HTR-8/SVneo (cell line): ENCODE measurements at places on chromosomes 3 and 15.

DNA sequence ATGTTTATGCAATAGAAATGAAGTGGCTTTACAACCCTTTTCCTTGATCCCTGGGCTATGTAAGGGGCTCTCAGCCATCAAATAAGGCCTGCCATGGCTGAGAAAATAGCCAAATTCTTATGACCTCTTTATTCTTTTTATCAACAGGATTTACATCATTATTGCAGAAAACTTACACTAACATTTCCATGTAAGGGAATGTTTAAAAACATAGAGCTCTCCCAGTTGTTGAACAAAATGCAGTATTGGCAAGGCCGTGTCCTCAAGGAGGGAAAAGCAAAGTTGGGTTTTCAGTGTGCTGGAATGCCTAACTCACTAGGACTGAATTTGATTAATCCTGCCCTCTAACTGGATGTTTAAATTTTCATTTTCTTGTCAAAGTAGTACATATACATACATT lies 22.3 kb downstream of the NR2C2 start:
- no peak for DNase-seq

- DNase-seq: no peak
Measured at GRCh38 chr15:33111041-33111451, 83.5 kb downstream of the FMN1 start.

GRCh38 chr3:151949706-151950105 lies 76.3 kb downstream of the SUCNR1 start:
- DNase-seq: no peak

- DNase-seq: no peak
Measured at GRCh38 chr15:57255751-57256341, 120.5 kb upstream of the CGNL1 start.

DNA sequence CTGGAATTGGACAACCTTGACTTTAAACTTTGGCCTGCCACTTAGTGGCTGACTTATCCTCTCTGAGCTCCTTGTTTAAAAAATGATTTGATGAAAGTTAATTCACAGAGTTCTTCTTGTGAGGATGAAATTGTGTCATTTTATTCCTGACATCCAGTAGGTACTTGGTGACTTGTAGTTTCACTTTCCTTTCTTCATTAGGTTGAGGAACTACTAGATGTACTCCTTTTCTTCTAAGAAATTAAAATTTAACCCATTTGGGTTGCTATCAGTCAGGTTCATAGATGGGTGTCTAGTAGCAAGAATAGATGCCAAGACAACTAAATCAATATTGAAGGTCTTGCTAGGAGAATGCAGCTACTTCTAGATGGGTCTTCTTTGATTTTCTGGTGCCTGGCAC lies 5.2 kb downstream of the NR1D2 start:
- DNase-seq: no peak

- no peak for DNase-seq
Measured at GRCh38 chr15:86004061-86004460, 75.6 kb upstream of the AGBL1 start.

- DNase-seq: no peak
Measured at GRCh38 chr3:179671747-179672242, 19.0 kb downstream of the USP13 start.

GRCh38 chr3:133644768-133645167 lies 17.0 kb downstream of the TOPBP1 start:
- peak; percentile 64 for DNase-seq

- peak; percentile 45 for DNase-seq
Measured at GRCh38 chr15:23035964-23036566, 3.3 kb downstream of the TUBGCP5 start.

GRCh38 chr15:101499863-101500713 lies 10.6 kb upstream of the PCSK6 start:
- DNase-seq: no peak

- no peak for DNase-seq
Measured at GRCh38 chr15:77291107-77291506, 128.8 kb downstream of the PEAK1 start.

DNA sequence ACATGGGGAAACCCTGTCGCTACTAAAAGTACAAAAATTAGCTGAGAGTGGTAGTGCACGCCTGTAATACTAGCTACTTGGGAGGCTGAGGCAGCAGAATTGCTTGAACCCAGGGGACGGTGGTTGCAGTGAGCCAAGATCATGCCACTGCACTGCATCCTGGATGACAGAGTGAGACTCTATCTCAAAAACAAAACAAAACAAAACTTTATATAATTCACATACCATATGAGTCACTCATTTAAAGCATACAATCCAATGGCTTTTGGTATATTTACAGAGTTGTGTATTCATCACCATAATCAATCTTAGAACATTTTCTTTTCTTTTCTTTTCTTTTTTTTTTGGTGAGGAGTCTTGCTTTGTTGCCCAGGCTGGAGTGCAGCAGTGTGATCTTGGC lies 8.7 kb downstream of the PXK start:
- no peak for DNase-seq

- no peak for DNase-seq
Measured at GRCh38 chr3:42264399-42265058, 1.5 kb downstream of the CCK start.

DNA sequence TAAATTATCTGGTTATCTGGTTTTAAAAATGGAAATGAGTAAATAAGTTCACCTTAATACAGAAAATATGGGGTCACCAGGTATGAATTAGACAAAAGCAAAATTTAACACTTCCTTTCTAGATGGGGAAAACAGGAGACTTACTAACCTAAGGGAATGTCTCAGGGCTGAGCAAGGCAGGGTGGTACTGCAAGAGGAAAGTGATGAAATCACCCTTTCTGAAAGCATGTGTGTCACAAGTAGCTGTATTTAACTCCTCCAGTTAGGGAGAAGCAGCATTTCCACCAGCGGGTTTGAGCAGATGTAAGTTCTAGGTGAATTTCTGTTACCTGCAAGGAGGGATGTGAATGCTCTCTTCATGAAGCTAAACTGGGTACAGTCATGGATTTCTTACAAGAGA lies 629.1 kb downstream of the MECOM start:
- DNase-seq: no peak

DNA sequence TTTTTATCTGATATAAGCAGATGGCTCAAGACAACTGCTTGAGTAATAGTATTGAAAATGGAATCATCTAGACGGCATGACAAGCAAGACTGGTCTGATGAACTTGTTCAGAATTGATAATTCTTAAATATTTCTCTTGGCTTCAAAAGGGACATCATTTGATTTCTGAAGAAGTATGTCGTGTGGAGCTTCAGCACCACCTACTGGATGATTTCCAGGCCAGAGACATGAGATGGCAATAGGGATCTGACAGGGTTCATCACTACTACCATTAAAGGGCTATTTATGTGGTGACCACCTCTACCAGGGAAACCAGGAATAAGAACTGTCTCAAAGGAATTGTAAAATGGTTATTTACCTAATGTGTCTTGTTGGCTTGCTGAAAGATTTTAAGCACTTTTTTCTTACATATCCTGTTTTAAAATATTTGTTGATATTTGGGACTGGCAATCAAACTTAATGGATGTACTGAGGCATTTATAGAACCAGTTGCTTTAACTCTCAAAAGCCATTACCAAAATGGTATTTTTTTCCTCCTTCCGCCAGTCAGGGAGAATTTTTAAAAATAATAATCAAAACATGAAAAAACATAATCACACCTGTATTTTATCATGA lies 99.5 kb upstream of the FAM98B start:
- DNase-seq: peak; percentile 21

DNA sequence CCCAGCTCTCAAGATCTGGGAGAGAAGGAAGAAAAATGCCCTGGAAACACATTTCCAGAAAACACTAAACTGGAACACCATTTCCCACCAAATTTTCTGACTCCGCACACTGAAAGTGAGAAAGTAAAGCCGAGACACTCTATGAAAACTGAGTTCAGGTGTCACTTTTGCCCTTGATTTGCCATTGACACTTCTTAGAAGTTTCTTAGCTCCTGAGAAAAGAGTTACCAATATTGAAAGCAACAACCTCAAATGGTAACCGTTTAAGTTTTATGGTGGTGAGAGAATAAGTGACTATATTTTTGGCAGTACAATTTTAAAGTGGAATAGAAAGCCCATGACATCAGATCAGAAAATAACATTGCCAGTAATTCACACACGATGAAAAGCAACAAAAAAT lies 39.0 kb downstream of the CD86 start:
- DNase-seq: no peak

GRCh38 chr3:150220041-150220440 lies 188.1 kb upstream of the TSC22D2 start:
- DNase-seq: no peak

DNA sequence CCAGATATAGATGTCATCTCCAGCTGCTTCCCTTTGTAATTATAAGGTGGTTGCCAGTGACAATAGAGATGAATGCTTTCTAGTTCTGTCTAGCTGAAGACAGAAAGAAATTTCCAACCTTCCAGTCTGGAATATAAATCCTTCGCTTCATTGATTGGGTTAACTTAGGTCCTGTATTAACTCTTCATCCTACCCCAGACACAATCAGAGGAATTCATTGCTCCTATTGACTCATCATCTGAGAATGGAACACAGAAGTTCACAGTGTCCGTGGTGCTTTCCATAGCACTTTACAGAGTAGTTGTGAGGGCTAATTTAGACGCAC lies 241.4 kb downstream of the NFKBIZ start:
- DNase-seq: peak; percentile 19

DNA sequence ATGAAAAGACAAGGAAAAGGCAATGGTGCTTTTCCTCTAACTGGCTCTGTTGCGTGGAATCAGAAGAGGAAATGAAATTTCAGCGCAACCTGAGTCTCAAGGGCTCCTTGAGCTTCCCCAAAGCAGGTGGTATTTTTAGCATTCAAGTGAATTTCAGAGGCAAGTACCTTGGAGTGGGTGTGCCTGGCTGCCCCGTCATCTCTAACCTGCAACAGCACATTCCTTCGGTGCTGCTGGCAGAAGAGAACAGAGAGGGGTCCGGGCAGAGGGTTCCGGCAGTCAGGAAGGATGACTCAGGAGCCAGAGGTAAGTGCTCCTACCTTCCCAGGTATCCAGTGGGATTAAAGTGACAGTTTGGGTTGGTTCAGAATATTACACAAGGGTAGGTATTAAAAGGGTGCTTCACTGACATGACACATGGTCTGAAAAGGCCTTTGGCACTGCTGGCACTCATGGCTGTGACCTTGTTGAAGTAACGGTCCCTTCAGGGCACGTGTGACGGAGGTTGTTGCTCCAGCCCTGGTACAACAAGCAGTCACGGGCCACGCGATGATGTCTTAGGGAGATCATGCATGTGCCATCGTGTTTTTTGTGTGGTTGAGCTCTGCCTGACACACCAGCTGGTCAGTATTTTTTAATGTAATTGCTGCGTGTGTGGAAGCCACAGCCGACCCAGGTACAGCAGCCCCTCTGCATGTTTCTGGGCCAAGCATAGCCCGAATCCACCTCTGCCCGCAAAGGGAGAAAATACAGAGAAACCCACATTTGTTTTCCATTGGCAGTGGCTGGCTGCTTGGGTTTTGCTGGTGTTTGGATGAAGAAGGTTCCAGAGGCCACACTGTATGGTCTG lies 75.7 kb downstream of the LRRK1 start:
- DNase-seq: no peak

DNA sequence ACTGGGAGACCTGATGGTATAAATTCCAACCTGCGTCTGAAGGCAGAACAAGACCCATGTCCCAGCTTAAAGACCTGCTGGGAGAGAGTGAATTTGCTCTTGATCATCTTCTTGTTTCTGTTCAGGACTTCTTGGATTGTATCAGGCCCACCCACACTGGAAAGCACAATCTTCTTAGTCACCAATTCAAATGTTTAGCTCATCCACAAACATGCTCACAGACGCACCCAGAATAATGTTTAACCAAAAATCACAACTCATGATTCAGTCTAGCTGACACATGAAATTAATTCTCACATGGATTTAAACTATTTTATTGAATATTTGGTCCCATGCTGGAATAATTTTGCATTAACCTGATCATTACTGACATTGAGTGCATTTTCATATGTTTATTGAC lies 37.8 kb upstream of the GOLGA6L2 start:
- no peak for DNase-seq

DNA sequence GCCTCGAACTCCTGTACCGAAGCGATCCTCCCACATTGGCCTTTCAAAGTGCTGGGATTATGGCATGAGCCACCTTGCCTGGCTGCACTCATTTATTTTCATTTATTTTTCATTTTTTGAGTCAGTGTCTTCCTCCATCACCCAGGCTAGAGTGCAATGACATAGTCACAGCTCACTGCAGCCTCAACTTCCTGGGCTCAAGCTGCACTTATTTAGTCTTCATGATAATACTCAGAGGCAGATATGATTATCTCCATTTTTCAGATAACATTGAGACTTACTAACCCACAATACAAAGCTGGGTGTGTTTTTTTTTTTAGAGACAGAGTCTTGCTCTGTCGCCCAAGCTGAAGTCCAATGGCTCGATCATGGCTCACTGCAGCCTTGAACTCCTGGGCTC lies 10.0 kb downstream of the PRKCI start:
- DNase-seq: no peak

DNA sequence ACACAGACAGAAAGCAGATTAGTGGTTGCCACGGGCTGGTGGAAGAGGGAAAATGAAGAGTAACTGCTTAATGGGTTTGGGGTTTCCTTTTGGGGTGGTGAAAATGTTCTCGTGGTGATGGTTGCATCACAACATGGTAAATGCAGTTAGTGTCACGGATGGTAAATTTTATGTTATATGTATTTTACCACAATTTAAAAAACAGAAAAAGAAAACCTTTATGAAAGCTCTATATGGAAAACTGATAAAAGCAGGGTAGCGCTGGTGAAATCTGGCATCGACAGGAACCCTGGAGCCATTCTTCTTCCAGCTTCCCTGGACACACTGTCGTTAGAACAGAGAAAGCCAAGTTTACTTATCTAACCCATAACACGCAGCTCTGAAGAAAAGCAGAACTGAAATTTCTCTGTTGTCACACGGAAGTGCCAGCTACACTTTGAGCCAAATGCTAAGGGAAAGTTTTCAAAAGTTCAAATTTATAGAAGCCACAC lies 287.7 kb upstream of the NR2F2 start:
- DNase-seq: no peak

GRCh38 chr3:60107275-60107674 lies 1057.5 kb upstream of the CFAP20DC start:
- DNase-seq: no peak

DNA sequence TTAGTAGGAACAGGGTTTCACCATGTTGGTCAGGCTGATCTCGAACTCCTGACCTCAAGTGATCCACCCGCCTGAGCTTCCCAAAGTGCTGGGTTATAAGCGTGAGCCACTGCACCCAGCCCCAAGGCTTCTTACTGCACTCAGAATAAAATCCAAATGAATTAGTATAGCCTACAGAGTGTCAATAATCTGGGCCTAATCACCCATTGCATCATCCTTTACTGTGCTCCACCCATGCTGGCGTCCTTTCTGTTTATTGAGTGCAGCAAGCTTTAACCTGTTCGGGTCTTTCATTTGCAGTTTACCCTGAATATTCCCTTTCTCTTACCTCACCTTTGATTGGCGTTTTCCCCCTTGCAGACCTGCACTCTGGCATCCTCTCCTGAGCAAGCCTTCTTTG lies 77.7 kb downstream of the CEP63 start:
- DNase-seq: no peak
